ENCODE measurements at places on chromosomes 13 and 19. TPM values are rescaled to one million over a fixed set of nuclear protein-coding genes. Genes with fewer than 3 reads are reported as not detected.
A peak's percentile ranks its signal among the peaks of the same experiment; 100 is the strongest.

The URAD gene
- not detected for total RNA-seq

- H3K4me1 ChIP-seq: peaks cover 7% of the 10 kb centered on the region
- H3K27me3 ChIP-seq: no peaks in the 10 kb centered on the region
- no peak overlapping the region for H3K4me3 ChIP-seq
- no peak overlapping the region for H3K27ac ChIP-seq
- no peaks in the 10 kb centered on the region for H3K36me3 ChIP-seq
Measured at GRCh38 chr13:110014719-110015118, 228.3 kb upstream of the IRS2 start.

The STX10 gene
- total RNA-seq: 59.0 TPM

DNA sequence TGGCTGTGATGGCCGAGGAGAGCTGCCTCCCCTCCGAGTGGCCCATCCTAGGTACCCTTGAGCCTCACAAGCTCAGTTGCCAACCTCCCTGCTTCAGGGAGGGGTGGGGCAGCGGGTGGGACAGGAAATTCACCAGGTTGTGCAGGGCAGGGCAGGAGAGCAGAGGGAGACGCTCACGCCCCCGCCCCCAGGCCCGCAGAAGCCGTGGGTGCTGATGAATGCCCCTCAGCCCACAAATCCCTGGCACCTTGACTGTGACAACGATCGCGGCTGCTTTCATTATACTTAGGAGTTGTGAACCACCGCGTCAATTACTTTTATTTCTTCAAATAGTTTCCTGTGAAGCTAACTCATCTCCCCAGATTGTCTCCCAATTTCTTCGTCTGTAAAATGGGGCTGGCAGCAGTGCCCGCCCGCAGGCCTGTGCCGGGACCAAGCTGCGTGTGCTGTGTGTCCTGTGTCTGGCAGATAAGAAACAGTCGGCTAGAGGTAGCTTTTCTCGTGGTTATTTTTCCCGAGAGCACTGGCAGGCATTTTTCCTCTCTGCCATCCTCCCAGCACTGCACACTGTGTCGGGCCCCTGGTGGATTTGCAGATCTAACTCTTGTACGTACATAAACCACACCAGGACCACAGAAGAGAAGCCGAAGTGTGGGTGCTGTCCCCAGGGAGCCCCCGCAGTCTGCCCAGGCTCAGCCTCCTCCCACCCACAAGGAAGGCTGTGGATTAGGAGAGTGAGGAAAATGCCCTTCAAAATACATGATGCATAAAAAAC lies 7.9 kb upstream of the RASA3 start:
- H3K36me3 ChIP-seq: no peaks in the 10 kb centered on the region
- H3K27me3 ChIP-seq: no peaks in the 10 kb centered on the region
- peaks cover 21% of the 10 kb centered on the region for H3K4me1 ChIP-seq
- DNase-seq: no peak
- H3K27ac ChIP-seq: no peak overlapping the region

DNA sequence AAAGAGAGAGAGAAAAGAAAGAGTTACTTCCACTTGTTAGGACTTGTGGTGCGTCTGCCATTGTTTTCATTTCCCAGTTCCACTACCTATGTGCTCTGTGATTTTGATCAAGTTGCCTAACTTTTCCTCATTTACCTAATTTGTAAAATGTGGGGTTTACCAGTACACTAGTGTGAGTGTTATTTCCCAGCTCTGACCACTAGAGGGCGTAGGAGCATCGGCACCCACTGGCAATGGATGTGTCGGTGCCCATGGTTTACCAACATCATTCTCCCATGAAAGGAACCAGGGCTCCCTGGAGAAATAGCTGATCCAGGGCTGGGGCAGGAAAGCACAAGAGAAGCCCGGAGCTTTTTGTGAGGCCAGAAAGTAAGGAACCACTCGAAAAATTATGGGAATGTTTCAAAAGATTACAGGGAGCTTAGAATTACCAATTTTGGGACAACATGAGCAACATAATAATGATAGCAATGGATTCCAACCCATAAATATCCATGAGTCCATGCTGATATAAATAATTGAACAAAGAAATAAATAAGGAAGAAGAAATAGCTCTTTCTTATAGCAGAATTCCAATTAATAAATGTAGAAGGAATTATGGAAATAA lies 15.1 kb upstream of the CEACAM4 start:
- DNase-seq: no peak
- no peaks in the 10 kb centered on the region for H3K4me1 ChIP-seq
- no peaks in the 10 kb centered on the region for H3K36me3 ChIP-seq
- H3K27me3 ChIP-seq: no peaks in the 10 kb centered on the region

The ZNF835 gene
- 11.4 TPM for total RNA-seq

The LIM2 gene
- total RNA-seq: not detected

DNA sequence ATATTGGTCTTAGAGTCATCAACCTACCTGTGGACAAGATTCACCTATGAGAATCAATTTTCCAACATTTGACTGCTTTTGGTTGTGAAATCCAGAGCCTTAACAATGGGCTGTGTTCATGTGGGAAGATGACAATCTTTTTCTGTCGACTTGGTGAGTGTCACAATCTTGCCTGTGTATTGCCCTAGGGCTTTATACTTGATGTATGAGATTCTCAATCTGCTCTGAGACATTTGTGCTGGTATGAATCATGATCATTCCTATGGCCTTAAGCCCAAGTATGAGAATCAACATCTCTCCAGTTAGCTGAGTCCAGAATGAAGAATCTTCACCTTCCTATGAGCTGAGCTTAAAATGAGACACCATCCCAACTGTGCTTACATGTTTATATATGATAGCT lies 68.7 kb downstream of the ZNF726 start:
- H3K36me3 ChIP-seq: no peaks in the 10 kb centered on the region
- H3K27ac ChIP-seq: no peak overlapping the region
- H3K4me1 ChIP-seq: no peaks in the 10 kb centered on the region
- H3K27me3 ChIP-seq: no peaks in the 10 kb centered on the region

- H3K27ac ChIP-seq: peak overlapping the region; percentile 83
- peaks cover 29% of the 10 kb centered on the region for H3K4me1 ChIP-seq
- no peak for DNase-seq
- H3K4me3 ChIP-seq: peak overlapping the region; percentile 78
- H3K27me3 ChIP-seq: no peaks in the 10 kb centered on the region
Measured at GRCh38 chr13:32031815-32032370, 319 bp downstream of the FRY start.

The DHPS gene
- 92.3 TPM for total RNA-seq

The PLK5 gene
- not detected for total RNA-seq

- no peaks in the 10 kb centered on the region for H3K27me3 ChIP-seq
- H3K4me3 ChIP-seq: no peak overlapping the region
- no peak for DNase-seq
- H3K4me1 ChIP-seq: no peaks in the 10 kb centered on the region
- H3K36me3 ChIP-seq: no peaks in the 10 kb centered on the region
Measured at GRCh38 chr13:37495046-37495445, 103.5 kb downstream of the POSTN start.

GRCh38 chr13:75425216-75426009 lies 56.6 kb downstream of the TBC1D4 start:
- H3K4me1 ChIP-seq: peaks cover 30% of the 10 kb centered on the region
- no peaks in the 10 kb centered on the region for H3K27me3 ChIP-seq
- no peak overlapping the region for H3K27ac ChIP-seq
- no peak overlapping the region for H3K4me3 ChIP-seq
- DNase-seq: no peak

DNA sequence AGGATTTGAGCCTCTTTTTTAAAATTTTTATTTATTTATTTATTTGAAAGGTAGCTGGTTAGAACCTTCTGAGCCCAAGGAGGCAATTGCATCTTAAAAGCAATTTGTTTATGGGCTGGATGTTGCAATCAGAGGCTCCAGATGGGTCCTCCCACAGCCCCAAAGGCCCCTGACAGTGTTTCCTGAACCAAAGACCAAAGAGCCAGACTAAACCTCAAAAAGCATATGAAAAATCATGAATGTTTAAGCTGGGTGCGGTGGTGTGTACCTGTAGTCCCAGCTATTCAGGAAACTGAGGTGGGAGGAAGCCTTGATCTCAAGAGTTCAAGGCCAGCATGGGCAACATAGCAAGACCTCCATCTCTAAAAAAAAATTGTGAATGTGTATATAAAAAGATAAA lies 67.8 kb upstream of the RGCC start:
- no peak overlapping the region for H3K4me3 ChIP-seq
- no peak overlapping the region for H3K27ac ChIP-seq
- no peaks in the 10 kb centered on the region for H3K4me1 ChIP-seq
- no peaks in the 10 kb centered on the region for H3K27me3 ChIP-seq

The ZNF599 gene
- 5.8 TPM for total RNA-seq

DNA sequence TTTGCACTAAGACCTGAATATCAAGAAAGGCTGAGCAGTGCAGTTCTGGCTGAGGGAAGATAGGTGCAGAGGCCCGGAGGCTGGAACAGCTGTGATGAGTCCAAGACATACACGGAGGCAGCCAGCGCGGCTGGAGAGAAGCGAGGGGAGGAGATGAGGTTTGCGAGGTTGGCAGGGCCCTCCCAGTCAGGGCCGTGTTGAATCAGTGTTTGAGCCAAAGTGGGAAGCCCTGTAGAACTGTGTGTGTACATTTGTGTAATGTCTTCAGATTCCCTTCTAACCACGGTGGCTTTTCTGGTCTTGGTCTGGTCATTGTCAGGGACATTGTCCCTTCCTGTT lies 34.9 kb downstream of the PAK4 start:
- H3K27ac ChIP-seq: peak overlapping the region; percentile 66
- no peaks in the 10 kb centered on the region for H3K36me3 ChIP-seq
- H3K4me1 ChIP-seq: peaks cover 34% of the 10 kb centered on the region
- no peak overlapping the region for H3K4me3 ChIP-seq
- DNase-seq: no peak

All from esophagus muscularis mucosa (tissue), 4 donors.